ENCODE measurements at places on chromosomes 6 and 20.

GRCh38 chr20:51710361-51710894, 57.8 kb downstream of the ATP9A start:
- DNase-seq = no peak

DNA sequence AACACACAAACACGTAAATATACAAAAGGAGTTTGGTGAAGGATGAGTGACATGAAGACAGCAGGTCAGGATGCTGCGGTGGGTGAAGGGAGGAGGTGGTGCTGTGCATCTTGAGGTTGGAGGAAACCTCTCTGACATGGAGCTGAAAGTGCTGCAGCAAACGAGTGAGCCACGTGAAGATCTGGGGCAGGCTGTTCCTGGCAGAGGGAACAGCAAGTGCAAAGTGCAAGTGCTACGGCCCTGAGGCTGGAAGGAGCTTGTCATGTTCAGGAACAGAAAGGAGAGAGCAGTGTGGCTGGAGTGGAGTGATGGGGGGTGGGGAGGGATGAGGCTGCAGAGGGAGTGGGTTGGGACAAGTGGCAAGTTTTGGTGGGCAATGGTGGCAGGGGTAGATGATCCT, 24.8 kb upstream of the ANGPT4 start:
- DNase-seq = no peak

GRCh38 chr6:43302126-43302525, 4.1 kb downstream of the SLC22A7 start:
- no peak for DNase-seq

GRCh38 chr20:33864324-33864963, 53.3 kb downstream of the CHMP4B start:
- no peak for DNase-seq

GRCh38 chr20:38726804-38727606, 2.7 kb downstream of the SLC32A1 start:
- no peak for DNase-seq

- no peak for DNase-seq
Measured at GRCh38 chr6:104325341-104326172, 534.2 kb downstream of the HACE1 start.

DNA sequence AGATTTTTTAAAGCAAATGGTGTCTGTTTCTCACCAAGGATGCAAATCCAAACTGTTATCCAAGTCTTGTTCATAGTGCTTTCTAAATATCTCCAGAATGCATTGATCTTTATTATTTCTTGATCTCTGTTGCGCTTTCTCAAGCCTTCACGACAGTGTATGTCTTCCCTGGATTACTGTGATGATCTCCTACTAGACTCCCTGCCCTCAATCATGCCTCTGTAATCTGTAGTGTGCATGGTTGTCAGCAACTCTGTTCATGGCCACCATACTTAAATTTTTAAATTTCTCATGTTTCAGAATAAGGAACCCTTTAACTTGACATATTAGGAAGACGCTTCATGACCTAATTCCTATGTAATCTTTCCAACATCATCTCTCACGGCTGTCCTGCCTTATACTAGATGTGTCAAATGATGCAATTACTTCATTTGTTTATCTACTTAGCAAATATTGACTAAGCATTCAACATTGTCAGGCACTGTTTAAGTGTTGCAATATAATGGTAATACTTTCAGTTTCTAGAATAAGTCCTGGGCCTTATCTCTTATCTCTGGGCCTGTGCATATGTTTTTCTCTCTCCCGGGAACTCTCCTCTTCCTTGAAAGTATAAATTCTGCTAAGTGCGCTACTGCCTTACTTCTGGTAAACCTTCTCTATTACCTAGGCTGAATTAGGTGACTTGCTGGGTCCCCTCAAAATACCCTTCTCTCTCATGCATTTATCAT, 25.6 kb upstream of the AHI1 start:
- no peak for DNase-seq

GRCh38 chr6:37554480-37554819, 54.8 kb upstream of the CCDC167 start:
- DNase-seq = no peak

DNA sequence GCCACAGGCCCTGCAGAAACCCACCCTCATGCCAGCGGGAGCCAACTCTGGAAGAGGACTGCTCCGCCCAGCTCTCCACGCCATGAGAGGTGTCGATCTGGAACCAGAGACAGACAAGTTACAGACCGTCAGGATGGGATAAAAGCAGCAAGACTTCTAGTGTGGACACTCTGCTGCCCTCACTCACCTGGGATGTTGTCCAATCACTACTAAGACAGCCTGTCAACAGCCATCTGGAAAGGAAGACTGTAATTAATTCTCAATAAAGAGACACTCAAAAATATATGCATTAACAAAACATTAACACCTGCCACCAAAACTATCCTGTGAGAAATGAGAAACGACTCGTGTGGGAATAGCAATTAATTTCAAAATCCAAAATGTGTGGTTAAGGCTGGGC, 28.3 kb downstream of the SLC2A4RG start:
- DNase-seq = no peak

DNA sequence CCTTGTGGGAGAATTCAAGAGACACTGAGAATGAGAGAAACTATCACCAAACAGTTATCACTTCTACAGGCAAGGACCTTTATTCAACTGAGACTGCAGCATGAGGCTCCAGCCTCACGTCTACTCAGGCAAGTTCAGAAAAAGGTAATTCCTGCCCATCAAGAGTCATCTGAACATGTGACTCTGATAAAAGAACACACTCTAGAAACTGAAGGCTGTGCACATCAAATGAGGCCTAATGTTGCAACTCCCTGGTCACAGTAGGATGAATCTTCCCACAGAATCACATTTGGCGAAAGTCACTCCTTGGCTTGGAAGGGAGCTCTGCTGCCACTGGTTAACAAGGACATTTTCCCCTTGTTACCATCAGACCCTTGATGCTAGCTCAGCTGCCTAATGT, 71.2 kb upstream of the EMILIN3 start:
- no peak for DNase-seq

DNA sequence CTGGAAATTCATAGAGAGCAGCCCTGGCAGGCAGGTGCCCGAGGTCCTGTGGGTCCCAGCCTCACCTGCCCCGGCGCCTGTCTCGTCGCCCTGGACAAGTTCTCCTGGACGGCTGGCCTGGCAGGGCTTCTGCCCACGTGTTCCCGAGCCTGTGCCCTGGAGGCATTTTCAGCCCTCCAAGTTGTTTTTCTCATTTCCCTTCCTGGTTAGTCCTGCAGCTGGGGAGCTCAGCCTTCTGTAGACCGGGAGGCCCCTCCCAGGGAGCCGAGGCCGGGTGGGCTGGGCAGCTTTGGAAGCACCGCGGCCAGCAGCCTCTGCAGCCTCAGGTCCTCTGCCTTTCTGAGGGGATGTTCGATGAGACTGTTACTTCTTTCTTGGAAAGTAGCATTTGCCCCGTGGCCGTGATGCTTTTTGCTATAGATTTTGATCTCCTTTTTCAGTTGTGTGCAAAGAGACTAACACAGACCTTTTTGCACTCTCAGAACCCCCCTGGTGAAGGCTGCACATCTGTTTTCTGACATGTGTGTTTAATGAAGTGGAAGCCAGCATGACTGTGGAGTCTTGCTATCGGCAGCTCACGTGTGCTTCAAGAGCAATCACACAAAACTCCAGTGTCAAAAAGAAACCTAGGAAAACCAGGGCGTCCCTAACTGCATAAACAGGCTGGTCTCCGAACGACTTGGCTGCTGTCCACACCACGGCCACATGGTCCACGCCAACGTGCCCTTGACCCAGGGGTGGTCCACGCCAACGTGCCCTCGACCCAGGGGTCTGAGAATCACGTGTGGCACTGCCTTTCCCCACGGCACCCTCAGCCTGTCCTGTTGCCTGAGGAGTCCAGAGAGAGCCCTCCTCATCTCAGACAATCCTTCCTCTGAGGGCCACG, 207.5 kb downstream of the SMOC2 start:
- DNase-seq = no peak

GRCh38 chr6:36913082-36913481, 27.3 kb downstream of the C6orf89 start:
- DNase-seq = no peak

- no peak for DNase-seq
Measured at GRCh38 chr6:24107294-24107693, 18.7 kb upstream of the NRSN1 start.

DNA sequence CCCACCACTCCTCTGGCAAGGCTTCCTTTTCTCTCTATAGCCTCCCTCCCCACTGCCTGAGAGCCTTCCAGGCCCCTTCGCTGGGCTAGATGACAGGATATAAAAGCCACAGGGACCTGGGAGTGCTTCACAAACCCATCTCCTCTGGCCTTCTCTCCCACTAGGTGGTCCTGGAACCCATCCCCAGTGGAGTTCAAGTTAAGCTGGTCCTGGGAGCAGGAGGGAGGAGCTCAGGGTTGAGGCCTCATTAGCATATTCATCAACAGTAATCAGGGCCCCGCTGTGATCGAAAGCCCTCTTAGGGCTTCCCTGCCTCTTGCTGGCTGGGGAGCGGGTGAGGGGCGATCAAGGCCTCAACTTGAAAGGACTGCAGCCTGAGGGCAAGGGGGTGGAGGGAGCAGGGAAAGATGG, 9.1 kb downstream of the EBF4 start:
- DNase-seq = no peak

DNA sequence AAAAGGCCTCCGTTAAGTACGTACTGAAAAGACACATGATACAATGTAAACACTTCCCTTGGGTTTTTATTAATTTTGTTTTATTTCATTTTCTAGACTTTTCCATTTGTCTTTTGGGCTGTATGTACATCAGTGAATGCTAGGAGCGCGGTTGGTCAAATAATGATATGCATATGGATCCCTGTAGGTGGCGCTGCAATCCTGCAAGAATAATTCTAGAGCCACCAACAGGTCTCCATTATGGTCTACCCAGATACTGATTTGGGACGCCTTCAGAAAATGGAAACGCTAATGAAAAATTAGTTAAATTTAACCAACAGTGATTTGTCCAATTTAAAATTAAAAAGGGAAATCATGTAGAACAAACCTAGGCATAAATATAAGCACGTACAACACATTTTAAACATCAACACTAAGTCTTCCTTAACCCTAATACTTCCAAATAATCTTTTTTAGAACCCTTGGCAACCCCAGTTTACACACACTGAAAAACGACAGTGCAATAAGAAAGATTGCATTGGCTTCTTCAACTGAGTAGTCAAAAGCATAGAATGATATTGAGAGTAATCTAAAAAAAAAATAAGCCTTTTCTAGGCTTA, 433.5 kb downstream of the RFPL4B start:
- DNase-seq = no peak

DNA sequence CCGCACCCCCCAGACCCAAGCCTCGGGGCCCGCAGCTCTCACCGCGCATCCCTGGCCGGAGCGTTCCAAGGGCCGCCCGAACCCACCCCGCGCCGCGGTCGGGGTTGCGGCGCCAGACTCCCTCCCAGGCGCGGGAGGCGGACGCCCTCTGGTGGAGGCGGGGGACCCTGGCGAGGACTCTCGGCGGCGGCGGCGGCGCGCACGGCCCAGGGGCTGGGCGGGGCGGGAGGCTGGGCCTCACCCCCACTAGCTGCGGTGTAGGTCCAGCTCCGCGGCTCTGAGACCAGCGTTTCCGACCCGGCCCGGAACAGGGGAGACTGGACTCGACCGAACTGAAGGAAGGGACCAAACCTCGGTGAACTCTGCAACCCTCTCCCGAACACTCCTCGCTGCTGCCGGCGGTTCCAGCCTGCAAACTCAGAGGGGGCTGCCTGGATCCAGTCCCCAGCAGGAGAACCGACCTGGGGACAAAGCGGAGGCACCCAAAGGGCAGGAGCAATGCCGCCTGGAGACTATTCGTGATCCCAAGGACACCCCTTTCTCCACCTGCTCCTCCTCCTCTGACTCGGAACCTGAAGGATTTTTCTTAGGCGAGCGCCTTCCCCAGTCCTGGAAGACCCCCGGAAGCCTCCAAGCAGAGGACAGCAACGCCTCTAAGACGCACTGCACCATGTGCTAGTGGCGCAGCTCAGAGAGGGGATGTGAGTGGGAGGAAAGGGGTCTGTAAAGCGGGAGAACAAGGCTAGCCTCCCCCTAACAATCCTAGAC, 859 bp upstream of the TOMM6 start:
- peak; percentile 42 for DNase-seq
